ENCODE measurements at places on chromosomes 4 and X. TPM values are rescaled to one million over a fixed set of nuclear protein-coding genes. Genes with fewer than 3 reads are reported as not detected.

Gene PAGE2
- total RNA-seq = not detected

Gene HPSE
- 0.86 TPM for total RNA-seq

Gene DRD5
- not detected for total RNA-seq

Gene SSX4B
- total RNA-seq = not detected

Gene PSAPL1
- total RNA-seq = not detected

Gene USP51
- 1.6 TPM for total RNA-seq

Gene BGN
- 18.7 TPM for total RNA-seq

Gene FRAS1
- total RNA-seq = 5.4 TPM

Gene DMRTC1B
- total RNA-seq = not detected

Gene SMIM31
- total RNA-seq = not detected

Gene SCML2
- total RNA-seq = 1.7 TPM

Gene DCAF8L2
- total RNA-seq = not detected

Gene TEX13A
- total RNA-seq = not detected

Gene SLC34A2
- not detected for total RNA-seq

Gene TLL1
- 10.9 TPM for total RNA-seq

Gene PASD1
- total RNA-seq = not detected

Gene EDA
- total RNA-seq = 10.9 TPM

Gene PABPC5
- 3.7 TPM for total RNA-seq

Gene NAA11
- total RNA-seq = not detected

Gene ATP2B3
- under 0.01 TPM for total RNA-seq

Gene AKAP17A
- 23.4 TPM for total RNA-seq

Measured in esophagus muscularis mucosa (tissue), 4 donors.